ENCODE measurements at places on chromosomes 5 and 9.
A peak's percentile ranks its signal among the peaks of the same experiment; 100 is the strongest.

DNA sequence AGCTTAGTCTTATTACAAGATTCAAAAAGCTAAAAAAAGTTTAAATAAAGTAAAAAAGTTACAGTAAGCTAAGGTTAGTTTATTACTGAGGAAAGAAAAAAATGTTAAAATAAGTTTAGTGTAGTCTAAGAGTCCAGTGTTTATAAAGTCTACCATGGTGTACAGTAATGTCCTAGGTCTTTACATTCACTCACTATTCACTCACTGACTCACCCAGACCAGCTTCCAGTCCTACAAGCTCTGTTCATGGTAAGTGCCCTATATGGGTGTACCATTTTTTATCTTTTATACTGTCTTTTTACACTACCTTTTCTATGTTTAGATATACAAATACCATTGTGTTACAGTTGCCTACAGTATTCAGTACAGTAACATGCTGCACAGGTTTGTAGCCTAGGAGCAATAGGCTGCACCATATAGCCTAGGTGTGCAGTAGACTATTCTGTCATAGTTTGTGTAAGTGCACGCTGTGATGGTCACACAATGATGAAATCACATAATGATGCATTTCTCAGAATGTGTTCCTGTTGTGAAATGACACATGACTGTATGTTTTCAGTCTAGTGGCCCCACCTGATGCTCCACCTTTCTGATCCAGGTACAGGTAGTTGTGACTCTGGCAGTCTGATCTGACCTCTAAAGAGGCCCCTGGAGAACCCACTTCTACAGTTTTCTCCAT lies 45.7 kb downstream of the SNX18 start:
- no peak for DNase-seq

DNA sequence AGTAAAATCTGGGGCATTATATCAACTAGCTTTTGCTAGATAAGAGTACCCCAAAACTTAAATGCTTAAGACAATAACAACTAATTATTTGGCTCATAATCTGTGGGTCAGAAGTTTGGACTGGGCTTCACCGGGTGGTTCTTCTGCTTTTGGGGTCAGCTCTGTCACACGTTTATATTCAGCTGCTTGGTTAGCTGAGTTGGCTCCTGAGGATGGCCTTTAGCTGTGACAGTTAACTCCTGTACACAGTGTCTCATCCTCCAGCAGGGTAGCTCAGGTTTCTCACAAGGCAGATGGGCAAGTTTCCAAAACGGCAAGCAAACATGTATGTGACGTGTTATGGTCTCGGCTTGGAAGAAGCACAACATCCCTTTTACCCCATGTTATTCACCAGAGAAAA lies 488.2 kb downstream of the TLE4 start:
- no peak for DNase-seq

DNA sequence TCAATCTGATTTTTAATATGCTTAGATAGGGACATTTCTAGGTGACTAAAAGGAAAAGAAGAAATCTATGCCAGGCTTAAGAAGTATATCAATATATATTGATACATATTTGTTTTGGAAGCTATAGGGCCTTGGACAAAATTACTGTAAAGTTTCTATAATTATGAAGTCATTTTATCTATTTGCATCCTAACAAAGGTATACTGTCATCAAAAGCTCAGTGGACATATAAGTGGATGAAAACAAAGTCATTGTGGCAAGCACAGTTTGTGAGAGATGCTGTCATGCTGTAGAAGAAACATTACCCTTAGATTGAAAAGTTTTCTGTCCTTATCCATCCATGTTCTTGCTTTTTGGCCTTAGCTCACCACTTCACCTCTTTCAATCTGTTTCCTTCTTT lies 140.3 kb upstream of the SPEF2 start:
- no peak for DNase-seq

- DNase-seq, result no peak
Measured at GRCh38 chr5:24539613-24540012, 105.2 kb downstream of the CDH10 start.

DNA sequence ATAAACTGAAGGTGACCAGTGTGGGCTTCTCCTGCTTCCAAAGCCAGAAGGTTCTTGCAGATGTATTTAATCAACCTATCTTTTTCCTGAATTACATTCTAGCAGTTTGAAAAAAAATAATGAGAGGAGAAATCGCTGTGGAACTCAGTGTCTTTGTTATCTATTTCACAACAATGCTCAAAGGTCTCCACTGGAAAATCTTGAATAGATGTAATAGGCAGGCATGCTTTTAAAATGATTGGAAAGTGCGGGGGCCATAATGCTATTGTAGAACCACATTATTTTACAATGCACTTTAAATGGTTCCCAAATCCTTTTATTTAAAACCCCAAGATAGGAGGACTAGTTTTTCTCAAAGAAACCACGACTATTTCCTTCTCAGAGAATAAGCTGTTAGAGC lies 23.3 kb downstream of the ENC1 start:
- no peak for DNase-seq

DNA sequence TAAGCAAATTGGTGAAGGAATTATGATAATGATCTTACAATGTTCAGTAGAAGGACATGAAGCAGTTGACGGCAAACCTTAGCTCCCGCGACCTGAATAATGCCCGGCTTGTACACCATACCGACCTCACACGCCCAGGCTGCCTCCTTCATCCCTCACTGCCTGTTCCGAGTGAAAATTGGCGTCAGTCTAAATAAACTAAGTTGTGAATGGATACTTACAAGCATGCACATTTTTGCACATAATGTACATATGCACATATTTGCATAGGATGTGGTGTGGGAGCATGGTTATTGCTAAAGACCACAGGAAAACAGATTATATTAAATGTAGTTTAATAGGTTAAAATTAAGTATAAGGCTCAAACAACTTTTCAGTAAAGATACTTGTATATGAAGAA lies 14.9 kb downstream of the OR2Y1 start:
- no peak for DNase-seq

DNA sequence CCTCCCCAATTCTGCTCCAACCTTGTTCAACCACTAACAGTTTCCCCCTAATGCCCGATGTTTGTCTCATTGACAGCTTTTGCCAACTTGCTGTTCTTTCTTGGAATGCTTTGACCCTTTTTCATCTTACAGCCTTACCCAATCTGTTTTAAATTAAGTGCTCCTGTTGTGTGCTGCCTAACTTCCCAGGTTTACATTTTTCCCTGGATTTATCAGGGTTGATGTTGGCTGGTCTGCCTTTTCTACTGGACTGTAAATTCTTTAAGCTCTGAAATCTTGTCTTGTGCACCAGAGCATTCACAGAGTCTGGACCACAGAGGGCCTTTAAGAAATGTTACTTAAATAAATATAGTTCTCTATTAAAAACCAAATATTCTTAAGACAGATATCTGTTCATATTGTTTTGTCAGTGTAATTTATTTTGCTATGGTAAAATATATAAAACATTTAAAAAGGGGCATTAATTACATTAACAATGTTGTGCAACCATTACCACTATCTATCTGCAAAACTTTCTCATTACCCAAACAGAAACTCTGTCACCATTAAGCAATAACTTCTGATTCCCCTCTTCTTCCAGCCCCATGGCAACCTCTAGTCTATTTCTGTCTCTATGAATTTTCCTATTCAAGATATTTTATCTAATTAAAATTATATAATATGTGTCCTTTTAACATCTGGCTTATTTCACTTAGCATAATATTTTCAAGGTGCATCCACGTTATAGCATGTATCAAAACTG lies 73.0 kb downstream of the OSTF1 start:
- no peak for DNase-seq

- no peak for DNase-seq
Measured at GRCh38 chr5:135425641-135426040, 21.5 kb downstream of the DCANP1 start.

DNA sequence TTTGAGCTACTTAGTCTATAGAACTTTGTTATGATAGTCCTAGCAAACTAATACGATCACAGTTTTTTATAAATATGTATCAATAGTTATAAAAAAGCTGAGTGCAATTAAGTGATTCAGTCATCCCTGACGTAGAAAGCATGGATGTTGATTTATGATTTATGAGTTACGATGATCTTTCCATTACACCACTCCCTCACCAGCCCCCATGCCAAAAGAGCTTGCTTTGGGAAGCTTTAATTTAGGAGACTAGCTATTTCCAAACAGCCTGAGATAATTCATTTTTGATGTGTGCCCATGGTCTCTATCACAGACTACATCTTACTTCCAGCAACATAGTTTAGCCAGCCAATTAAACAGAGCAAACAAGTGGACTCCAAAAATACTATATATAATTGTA lies 256.8 kb downstream of the GABRG2 start:
- no peak for DNase-seq

DNA sequence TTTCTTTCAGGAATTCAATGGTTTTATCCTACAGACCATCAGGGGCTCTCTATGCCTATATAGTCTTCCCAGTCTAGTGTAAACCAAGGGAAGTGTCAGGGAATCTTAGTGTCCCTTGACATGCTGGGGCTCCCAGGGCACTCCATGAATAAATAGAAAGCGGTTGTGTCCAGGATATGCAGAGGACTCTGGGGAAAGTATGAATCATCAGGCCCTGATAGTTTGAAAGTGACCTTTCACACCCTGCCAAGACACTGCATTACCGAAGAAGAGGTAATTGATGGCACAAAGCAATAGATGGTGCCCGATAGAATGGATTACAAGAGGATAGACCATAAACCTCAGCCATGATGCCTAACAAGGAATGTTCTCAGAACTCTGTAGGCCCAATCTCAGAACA lies 163.3 kb upstream of the DAPK1 start:
- no peak for DNase-seq

GRCh38 chr9:80649001-80649420 lies 1040.3 kb downstream of the TLE1 start:
- no peak for DNase-seq

- no peak for DNase-seq
Measured at GRCh38 chr5:158380661-158381060, 521.7 kb upstream of the CLINT1 start.

- no peak for DNase-seq
Measured at GRCh38 chr5:178483620-178484019, 106.6 kb downstream of the COL23A1 start.

- no peak for DNase-seq
Measured at GRCh38 chr9:24608599-24608998, 62.9 kb upstream of the IZUMO3 start.

GRCh38 chr5:143080407-143080806 lies 310.2 kb downstream of the ARHGAP26 start:
- DNase-seq, result no peak

GRCh38 chr5:136120529-136120928 lies 12.1 kb upstream of the SMAD5 start:
- no peak for DNase-seq

DNA sequence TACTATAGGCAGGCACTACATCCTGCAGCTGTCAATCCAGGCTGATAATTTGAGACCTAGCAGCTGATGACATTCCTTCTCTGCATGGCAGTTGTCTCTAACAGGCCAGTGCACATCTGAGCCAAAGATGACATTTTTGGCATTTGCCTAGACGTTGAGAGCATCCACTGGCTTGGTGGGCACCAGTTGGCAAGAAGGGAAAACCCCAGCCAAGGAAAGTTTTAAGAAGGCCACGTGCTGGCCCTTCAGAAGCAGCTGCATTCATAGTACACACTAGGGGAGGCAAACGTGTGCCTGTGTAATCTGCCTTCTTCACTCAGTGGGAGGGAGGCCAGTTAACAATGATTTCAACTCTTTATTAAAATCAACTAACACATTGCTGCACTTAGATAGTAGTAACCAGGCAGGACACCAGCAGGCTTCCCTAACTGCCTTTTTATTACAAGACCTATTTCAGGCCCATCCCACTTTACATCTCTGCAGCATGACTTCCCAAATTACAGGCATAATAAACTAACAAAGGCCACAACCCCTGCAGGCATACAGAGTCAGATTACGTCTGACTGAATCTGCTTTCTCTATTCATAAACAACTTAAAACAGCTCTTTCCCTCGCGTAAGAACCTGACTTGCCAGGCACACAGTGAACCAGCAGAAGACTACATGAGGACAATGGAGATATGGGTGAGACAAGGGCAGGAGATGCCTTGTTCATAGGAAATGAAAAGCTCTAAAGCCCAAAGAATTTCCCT lies 576.3 kb downstream of the PDE4D start:
- peak; percentile 17 for DNase-seq

DNA sequence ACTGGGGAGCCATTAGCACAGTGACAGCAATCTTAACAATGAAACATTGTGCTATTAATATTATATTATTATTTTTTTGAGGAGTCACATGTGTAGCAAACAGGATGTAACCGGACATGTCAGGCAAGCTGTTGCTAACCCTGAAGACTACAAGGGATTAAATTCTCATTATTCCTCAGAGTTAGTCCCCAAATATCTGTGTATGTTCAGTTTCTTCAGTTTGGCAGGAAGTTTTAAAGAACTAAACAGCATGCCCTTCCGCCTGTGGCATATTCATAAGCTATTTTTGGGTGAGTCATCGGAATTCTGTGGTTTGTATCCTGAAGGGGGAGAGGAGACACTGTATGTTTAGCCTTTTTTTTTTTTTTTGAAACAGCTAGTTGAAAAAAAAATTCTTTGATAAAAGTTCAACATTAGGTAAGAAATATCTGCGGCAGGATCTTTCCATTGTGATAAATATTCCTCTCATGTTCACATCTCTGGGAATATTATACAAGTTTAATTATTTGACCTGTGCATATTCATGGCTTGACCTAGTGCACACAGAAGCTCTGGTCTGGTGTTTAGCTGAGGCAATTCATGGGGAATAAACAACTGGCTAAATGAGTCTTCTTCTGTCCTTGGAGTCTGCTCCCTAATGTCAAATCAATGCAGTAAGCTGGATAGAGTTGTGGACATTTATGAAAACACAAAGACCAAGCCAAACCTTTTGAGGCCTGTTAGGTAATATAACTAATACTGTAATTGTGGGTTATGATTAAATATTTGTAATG lies 202.7 kb upstream of the CDKN2B start:
- peak; percentile 83 for DNase-seq

GRCh38 chr5:59157068-59157467 lies 574.2 kb downstream of the RAB3C start:
- DNase-seq, result no peak

DNA sequence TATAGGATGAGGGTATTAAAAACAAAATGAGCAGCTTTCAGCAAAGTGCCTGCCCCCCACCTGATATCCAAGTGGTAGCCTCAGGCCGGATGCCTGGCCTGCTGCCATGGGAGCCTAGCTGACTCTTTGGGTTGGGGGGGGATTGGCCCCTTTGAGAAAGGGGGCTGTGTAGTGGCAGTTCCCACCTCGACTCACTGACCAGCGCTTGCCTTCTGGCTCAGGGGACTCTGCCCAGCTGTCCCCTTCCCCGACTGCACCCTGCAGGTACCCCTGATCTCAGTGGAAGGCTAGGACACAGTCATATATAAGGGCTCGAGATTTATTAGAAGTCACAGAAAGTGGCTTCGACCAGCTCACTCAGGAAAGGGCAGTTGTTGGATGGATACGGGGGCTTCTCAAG lies 1.5 kb upstream of the NEUROG1 start:
- DNase-seq, result no peak

DNA sequence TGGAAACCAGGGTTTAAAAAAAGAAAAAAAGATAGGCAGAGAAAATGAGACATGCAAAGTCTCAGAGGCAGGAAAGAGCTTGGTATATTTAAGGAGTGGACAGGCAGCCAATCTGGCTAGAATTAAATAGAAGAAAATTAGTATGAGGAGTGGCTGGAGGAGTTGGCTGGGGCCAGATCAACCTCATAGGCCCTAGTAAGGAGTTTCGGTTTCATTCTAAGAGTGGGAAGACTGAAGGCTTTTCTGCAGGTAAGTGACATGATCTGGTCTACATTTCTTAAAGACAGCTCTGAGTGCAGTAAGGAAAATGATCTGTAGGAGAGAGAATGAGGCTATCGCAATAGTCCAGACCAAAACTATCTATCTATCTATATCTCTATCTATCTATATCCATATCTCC lies 27.5 kb downstream of the ADRB2 start:
- no peak for DNase-seq
